ENCODE measurements at places on chromosomes 1 and 21.

GRCh38 chr1:93905051-93905450 lies 4.2 kb downstream of the GCLM start:
- no peak for DNase-seq

DNA sequence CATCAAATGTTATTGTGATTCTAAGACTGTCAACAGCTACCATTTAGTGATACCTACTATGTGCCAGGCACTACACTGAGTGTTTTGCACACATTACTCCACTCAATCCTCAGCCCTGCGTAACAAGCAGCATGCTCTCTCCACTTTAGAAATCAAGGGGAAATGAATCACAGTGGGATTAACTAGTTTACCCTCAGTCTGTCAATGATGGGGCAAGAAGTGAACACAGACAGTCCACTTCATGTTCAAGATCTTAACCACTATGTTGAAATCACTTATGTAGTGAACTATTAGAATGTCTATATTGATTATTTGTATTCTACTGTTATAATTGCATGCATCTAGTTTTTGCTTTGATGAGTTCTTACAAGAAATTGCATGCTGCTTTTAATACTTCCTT lies 165.3 kb downstream of the LTN1 start:
- DNase-seq: no peak

- DNase-seq: no peak
These were observed 2.7 kb downstream of the RAB29 start for GRCh38 chr1:205772607-205773032.

GRCh38 chr1:48726139-48726538 lies 50.6 kb downstream of the BEND5 start:
- no peak for DNase-seq

DNA sequence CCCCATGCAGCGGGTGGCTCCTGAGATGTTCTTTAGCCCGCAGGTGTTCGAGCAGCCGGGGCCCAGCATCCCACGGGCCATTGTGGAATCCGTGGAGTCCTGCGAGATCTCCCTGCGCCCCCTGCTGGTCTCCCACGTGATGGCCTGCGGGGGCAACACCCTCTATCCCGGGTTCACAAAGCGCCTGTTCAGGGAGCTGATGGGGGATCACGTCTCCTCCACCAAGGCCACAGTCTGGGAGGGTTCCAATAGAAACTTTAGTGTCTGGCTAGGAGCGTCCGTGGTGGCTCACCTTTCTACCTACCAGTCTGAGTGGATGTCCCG lies 71.0 kb downstream of the ACTL8 start:
- peak; percentile 30 for DNase-seq

DNA sequence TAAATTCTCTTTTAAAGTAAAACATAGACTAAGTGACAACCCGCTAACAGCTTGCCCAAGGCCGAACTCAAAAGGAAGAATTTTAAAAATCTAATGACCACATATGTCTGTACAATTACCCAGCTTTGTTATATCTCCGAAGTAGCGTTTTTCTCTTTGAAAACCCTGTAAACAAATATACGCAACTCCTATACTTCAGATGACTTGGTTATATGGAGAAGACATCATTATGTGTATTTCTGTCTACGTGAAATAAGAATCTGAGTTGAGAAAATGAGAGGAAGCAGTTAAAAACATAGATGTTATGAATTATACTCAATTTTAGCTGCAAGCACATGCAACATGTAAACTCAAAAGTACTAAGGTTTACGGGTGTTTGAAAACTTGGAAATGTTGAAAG lies 2.0 kb downstream of the PBX1 start:
- DNase-seq: no peak

DNA sequence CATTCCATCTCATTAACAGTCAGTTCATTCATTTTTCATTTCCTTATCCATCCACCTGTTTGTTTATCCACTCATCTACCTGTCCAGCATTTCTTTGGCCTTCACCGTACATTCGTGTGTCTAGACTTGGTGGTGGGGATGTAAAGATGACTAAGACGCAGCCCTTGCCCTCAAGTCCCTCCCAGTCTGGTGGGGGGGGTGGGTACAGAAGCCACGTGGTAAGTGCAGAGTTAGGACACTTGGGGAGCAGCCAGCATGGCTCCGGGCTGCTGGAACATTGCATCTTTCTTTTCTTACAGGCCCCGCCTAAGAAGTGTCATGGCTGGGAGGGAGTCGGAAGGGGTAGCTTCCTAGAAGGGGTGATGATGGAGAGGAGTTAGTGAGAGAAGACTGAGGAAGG lies 17.2 kb downstream of the KIF26B start:
- DNase-seq: no peak

- no peak for DNase-seq
These were observed 27.3 kb upstream of the TMEM61 start for GRCh38 chr1:54952950-54953718.

- DNase-seq: no peak
These were observed 75.2 kb upstream of the RGS7 start for GRCh38 chr1:241432241-241432640.

DNA sequence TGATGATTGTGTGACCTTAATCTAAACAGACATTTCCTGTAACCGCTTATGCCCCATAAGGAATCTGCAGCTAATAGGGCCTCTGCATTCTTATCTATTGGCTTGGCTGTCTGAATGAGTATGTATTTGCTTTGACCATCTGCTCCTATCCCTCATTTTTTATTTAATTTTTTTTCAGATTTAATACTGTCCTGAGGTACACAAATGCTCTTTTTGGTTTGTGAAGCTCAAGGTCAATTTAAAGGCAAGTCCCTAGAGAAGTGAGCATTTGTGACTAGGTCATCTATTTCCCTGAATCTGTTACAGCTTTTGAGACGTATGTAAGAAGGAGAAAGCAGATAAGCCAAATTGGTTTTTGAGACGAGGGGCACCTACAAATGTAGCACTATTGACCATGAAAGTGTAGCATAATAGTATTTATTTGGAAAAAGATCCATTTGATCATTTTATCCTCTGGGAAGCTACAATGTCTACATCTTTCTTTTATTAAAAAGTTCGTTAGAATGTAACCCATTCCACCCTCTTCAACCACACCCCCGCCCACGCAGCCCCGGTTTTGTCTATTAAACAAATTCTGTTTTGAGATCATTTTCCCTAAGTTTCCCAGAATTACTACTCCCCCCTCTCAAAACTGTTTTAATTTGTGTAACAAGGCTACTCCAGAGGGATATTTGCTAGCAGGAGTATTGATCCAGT lies 69.2 kb upstream of the HSPA13 start:
- no peak for DNase-seq

GRCh38 chr1:75952016-75952415 lies 19.8 kb upstream of the ASB17 start:
- DNase-seq: no peak
